Activated naive CD8-positive, alpha-beta T cell treated with anti-CD3 and anti-CD28 coated beads, Interleukin-2, amount 10 ng/mL, durations not matched to agents 7 days and 5 days (primary cell): ENCODE measurements at places on chromosomes 16 and 17. TPM values are rescaled to one million over a fixed set of nuclear protein-coding genes. Genes with fewer than 3 reads are reported as not detected.

GRCh38 chr17:1203967-1204291 is 24.1 kb upstream of the ABR start:
- DNase-seq: no peak

Gene GRB7
- total RNA-seq: 0.37 TPM

GRCh38 chr16:89658221-89658879 is 714 bp downstream of the SPATA33 start:
- no peak for DNase-seq

- DNase-seq: no peak
These were observed 166.5 kb upstream of the ANKFN1 start for GRCh38 chr17:55986817-55987216.

- DNase-seq: no peak
These were observed 443.2 kb downstream of the XYLT1 start for GRCh38 chr16:17027488-17028129.

GRCh38 chr17:48615963-48616716 is 1.0 kb upstream of the HOXB8 start:
- DNase-seq: no peak

Gene CPHXL
- not detected for total RNA-seq

Gene EVI2B
- 100 TPM for total RNA-seq

DNA sequence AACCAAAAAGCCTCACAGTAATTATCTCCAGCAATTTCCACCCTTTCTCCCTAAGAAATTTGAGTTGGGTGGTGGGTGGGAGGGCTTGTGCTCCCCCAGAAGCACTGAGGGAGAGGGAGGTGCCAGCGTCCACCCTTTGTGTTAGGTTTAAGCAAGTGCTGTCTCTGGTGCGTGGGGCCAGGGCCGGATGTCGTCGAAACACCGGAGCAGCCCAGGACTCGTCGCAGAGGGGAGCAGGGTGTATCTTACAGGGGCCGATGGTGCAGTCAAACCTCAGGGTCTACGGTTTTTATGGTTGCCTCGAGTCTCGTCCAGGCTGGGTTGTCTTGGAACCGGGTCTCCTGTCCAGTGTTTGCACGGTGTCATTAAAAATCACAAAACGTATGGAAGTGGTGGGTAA is 35.3 kb downstream of the METRNL start:
- DNase-seq: no peak

Gene KRT20
- not detected for total RNA-seq

DNA sequence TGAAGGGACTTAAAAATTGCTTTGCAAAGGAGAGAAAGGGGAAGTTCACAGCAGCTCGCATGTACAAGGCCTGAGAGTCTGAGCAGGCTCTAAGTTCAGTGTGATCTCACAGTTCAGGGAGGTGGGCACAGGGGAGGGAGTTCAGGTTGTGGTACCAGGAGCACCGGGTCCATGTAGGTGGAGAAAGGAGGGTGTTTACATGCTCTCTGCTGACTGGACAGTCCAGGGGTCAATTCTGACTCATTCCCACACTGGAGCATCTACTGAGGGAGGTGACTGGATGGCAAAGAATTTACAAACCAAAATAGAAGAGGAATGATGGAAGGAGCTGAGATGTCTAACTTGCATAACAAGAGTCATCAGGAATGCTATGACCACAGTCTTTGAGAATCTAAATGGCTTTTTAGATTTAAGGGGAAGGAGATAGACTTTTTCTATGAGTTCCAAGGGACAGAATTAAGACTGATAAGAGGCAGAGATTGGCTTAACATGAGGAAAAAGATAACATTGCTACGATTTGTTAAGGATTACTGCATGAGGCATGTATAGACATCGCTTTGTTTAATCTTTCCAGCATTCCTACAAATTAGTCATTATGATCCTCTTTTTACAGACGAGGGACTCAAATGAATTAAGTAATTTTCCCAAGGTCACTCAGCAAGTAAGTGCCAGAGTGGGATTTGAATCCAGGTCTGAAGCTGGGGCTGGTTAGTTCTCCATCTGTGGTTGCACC is 29.9 kb downstream of the MIS12 start:
- DNase-seq: no peak

DNA sequence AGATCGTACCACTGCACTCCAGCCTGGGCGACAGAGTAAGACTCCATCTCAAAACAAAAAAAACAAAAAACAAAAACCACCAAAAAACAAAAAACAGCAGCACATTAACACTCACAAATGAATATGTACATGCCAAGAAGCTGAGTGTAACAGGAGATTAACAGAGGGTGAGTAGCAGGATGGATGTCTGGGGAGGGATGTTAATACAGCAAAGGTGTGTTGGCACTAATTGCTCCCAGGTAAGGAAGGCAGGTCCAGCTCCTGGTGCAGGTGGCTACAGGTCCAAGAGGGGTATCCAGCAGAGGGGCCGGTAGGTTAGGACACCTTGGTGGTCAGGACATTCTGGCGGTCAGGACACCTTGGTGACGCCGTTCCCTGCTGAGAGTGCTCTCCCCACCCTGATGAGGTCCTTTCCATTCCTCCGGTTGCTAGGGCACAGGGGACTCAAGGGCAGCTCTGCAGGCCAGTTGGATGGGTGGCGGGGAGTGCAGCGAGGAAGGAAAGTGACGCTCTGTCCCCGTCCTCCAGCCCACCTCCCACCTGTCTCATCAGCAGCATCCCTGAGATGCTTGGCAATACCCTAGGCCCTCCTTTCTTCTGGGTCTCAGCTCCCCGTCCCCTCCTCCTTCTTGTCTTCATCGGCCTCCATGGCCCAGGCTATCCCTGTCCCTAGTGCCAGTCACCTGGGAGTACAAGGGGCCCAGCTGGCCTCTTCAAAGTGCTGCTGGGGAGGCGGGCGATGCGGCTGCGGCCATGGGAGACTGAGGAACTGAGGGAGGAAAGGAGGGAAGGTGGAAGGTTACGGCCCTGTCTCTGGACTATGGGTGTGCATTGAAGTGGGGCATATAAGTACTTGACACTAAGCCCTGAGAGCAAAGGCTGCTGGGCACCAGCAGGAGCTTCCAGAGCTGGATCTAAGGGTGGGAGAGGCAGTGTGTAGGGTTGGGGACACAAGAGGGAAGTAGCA is 10.7 kb upstream of the GFAP start:
- DNase-seq: no peak

Gene SALL1
- total RNA-seq: not detected

DNA sequence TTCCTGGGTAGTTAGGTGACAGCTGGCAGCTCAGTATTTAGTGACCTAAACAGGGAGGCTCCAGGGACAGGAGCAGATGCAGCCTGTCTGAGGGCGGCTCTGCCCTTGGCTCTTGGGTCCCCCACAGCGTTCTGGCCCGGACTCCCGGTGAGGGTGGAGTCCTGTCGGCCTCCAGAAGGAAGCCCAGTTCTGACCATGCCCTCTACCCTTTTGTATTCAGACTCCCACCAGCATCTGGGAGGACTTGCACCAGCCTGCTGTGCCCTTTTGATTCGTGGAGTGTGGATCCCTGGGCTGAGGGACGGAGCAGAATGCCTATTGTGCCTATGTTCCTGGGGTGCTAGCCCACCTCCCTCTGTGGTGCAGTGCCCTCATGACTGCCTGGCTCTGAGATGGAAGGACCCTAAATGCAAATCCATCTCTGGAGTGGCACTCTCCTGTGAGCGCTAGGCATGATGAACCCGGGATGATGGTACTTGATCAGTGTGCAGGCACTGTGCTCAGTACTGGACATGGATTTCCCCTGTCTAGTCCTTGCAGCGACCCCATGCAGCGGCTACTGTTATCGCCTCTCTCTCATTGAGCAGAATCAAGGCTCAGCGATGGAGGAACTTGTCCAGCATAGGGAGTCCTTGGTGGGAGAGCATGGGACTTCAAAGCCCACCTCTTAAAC is 123.1 kb downstream of the SNX29 start:
- no peak for DNase-seq

GRCh38 chr17:27259356-27259755 is 34.6 kb upstream of the WSB1 start:
- no peak for DNase-seq

Gene SNN
- 30.1 TPM for total RNA-seq

DNA sequence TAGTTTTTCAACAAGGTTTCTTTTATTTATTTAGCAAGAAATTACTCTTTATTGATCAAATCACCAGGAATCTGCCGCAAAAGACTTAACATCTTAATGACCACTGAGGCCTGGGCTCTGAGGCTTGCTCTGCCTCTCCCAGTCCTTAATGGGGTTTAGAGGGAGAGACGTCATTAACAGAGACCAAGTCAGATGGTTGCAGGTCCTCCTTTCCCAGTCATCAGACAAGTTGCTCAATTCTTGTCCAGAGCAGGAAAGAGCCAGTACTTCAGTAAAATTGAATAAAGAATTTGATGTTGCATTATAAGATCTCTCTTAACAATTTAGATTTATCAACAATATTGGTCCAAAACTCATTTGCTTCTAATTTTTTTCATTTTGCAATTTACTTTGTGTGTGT is 2.0 kb downstream of the SEPHS2 start:
- DNase-seq: no peak

Gene PLLP
- 0.26 TPM for total RNA-seq

Gene NOL11
- 42.2 TPM for total RNA-seq

Gene RAB11FIP4
- total RNA-seq: 42.0 TPM
